Fibroblast of pulmonary artery (primary cell): ENCODE measurements at places on chromosomes 12 and 14.
A peak's percentile ranks its signal among the peaks of the same experiment; 100 is the strongest.

DNA sequence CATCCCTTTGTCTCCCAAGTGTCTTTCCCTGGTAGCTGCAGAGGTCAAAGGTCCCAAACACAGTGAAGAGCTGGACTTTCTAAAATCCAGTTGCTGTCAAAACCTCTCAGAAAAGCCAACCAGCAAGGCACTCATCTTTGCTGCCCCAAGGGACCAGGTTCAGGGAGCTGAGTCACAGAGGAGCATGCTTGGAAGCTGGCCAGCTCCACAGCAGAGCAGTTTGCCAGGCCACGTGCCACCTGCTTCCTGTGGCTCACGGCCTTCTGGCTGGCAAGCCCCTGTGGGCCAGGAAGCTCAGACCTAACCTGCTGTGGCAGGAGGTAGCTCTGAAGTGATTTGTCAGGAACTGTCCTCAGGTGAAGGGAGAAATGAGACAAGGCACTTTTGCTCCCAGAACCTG lies 3.6 kb downstream of the ISCU start:
- peak; percentile 86 for DNase-seq

DNA sequence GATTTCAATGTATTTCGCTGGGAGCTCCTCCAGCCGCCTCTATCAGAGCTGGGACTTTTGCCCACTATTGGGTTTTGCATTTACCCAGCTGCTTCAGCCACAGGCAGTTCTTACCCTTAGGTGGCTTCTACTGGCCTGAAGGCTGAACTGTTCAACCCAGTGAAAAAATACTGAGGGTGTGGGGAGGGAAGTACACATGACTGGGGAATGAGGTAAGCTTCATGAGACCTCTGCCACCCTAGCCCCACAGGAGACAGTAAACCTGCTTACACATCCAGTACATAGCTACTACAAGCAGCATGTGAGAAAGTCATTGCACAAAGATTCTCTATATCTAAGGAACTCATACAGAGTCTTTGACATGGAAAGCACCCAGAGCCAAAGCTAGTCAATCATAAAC lies 411.1 kb downstream of the SYT1 start:
- no peak for DNase-seq

DNA sequence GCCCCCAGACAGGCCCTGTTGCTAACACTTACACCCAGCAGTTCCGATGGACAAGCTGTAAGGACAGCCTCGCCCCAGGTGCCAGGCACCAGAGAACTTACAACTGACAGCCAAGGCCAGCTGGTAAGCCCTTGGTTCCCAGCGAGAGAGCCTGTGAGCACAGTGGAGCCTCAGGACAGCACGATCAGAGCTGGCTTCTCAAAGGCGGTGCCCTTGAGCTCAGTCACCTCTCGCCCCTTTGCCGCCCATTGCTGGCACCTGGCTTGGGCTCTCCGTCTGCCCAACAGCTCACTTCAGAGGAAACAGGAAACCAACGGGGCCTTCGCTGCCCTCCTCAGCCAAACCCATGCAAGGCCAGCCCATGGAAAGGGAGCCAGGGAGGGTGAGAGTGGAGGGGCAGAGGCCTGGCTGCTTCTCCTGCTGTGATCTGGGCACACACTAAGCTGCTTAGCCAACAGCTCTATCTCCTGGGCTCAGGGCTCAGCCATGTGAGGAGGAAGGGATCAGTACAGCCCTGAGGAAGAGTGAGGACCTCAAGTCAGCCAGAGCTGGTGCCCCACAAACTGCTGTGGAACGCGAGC lies 98.5 kb downstream of the SINHCAF start:
- no peak for DNase-seq

- DNase-seq, result no peak
These were observed 18.7 kb upstream of the MLEC start for GRCh38 chr12:120668091-120668867.

- DNase-seq, result peak; percentile 29
These were observed 31.3 kb upstream of the ULK1 start for GRCh38 chr12:131862994-131863710.

DNA sequence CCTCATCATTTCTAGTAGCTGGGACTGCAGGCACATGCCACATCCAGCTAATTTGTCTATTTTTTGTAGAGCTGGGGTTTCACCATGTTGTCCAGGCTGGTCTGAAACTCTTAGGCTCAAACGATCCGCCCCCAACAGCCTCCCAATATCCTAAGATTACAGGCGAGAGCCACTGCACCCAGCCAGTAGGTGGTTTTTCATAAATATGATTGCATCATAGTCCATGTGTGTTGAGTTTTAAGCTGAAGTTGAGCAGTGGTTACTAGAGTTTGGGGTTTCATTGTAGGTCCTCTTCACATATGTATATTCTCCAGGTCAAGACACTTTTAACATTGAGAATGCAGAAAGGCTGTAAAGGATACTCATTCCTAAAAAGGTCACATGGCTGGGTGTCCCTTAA lies 13.1 kb upstream of the TNS2 start:
- DNase-seq, result no peak

DNA sequence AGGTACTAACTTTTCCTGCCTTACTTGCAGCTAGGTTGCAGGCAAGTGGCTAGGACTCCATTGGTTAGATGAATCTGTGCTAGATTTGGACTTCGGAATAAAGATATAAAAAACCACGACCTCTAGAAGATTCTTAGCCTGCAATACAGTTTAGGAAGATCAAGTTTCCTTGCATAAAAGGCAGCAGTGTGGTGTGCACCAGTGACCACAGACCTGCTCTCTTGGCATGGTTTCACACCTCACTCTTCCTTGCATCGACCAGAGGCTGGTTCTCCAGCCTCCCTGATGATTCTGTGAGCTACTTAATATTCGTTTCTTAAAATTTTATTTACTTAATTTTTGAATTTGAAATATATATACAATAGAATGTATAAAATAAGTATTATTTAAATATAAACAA lies 9.8 kb downstream of the KLHDC1 start:
- no peak for DNase-seq

DNA sequence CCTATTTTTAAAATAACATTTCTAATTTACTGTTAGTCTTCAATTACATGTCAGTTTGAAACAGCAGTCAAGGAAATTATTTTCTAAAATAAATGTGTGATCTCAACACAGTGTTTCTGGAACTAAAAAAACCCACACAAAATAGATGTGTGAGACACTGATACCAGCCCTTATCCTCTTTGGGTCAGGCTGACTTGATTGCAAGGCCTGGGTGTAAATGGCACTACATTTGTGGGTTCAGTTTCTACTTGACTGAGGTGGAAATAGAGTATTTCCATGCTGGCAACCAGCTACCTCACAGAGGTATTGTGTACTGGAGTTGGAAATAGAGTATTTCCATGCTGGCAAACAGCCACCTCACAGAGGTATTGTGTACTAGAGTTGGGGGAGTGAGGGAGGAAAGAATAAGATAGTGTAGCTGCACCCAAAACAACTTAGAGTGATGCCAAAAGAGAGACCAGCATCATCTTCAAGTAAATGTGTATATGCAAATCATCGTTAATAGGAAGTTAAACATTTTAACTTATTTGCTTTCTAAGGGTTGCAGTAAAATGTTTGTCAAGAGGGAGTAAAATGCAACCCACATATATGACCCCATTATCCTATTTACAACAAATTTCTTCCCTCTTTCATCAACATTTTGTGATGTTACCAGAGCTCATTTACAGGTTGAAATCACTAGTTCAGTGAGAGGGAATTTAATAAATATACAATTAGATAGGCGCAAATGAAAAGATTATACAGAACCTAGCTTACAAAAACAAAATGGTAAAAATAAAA lies 10.7 kb upstream of the LYZ start:
- peak; percentile 16 for DNase-seq

GRCh38 chr12:6532927-6533652 lies 1.2 kb upstream of the GAPDH start:
- DNase-seq, result peak; percentile 60
